ENCODE measurements at places on chromosomes 1 and 21.

- no peak for DNase-seq
These were observed 299.8 kb downstream of the DUSP10 start for GRCh38 chr1:221442056-221442455.

DNA sequence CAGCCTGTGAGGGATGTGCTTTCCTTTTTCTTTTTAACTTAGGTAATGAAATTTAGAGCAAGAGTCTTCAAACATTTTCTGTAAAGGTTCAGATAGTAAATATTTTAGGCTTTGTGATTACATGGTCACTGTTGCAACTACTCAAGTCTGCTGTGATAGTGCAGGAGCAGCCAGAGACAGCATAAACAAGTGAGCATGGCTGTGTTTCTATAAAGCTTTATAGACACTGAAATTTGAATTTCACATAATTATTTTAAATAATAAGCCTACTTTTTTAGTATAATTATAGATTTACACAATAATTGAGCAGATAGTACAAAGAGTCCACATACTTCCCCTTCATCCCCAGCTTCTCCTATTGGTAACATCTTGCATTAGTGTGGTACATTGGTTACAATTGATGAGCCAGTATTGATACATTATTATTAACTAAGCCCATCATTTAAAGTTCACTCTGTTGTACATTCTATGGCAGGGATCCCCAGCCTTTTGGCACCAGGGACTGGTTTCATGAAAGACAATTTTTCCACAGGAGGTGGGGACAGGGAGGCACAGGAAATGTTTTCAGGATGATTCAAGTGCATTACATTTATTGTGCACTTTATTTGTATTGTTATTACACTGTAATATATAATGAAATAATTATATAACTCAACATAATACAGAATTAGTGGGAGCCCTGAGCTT, 3.0 kb downstream of the ATF6 start:
- no peak for DNase-seq

DNA sequence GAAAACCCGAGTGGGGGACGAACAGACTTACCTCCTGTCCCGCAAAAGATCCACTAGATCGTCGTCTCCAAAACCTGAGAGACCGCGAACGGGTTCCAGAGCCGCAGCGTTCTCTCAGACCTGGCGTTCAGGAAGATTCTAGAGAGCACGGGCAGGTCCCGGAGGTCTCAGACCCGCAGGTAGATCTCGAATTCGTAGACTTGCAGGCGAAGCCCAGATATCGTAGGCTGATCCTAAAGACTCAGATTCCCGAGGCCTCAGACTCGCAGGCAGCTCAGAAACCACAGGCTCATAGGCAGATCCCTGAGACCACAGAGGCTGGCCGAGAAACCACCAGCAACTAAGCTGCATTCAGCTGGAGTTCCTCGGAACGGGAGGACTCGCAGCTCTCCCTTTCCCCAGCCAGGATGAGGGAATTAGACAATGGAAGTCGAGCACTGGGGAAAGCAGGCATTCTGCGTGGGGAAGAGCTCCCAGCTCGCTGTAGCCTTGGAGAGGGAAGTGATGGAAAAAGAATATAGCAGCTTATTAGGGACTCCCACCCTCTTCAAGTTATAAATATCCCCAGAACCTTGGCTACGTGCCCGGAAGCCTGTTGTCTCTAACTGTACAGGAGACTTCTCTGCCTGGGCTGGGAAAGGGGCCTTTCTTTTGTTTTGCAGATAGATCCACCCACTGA, at the start of gene ZNF436:
TSS of gene ZNF436 (minus strand) at position 502 of the 679 bp plus-strand sequence. CDS start 1,831 bp downstream, outside the sequence.
- peak; percentile 63 for DNase-seq

DNA sequence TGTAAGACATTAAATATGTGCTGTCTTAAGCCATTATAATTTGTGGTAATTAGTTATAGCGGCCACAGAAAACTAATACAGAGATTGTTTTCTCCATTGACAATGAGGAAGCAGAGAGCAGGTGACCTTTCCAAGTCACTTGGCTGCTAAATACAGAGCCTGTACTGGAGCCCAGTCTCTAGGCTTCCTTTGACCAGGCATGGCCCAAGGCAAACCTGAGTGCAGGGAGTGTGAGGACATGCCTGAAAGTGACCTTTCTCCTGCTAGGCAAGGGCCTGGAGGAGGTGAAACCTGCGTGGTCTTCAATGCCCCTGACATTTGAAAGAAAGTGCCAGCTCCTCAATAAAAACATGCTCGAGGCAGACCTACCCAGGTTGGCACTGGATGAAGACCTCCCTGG, 12.5 kb upstream of the CHI3L1 start:
- no peak for DNase-seq

GRCh38 chr1:209354111-209354839, 229.2 kb upstream of the CAMK1G start:
- peak; percentile 10 for DNase-seq

All from amygdala (tissue), 56 donors.